ENCODE measurements at places on chromosomes 4 and X. TPM values are rescaled to one million over a fixed set of nuclear protein-coding genes. Genes with fewer than 3 reads are reported as not detected.
A peak's percentile ranks its signal among the peaks of the same experiment; 100 is the strongest.

Gene NLRP2B
- total RNA-seq, result not detected

GRCh38 chr4:163484906-163485305 lies 9.6 kb upstream of the TMA16 start:
- DNase-seq, result peak; percentile 56

- DNase-seq, result no peak
Observed at GRCh38 chr4:13928214-13928613, 300.7 kb upstream of the BOD1L1 start.

DNA sequence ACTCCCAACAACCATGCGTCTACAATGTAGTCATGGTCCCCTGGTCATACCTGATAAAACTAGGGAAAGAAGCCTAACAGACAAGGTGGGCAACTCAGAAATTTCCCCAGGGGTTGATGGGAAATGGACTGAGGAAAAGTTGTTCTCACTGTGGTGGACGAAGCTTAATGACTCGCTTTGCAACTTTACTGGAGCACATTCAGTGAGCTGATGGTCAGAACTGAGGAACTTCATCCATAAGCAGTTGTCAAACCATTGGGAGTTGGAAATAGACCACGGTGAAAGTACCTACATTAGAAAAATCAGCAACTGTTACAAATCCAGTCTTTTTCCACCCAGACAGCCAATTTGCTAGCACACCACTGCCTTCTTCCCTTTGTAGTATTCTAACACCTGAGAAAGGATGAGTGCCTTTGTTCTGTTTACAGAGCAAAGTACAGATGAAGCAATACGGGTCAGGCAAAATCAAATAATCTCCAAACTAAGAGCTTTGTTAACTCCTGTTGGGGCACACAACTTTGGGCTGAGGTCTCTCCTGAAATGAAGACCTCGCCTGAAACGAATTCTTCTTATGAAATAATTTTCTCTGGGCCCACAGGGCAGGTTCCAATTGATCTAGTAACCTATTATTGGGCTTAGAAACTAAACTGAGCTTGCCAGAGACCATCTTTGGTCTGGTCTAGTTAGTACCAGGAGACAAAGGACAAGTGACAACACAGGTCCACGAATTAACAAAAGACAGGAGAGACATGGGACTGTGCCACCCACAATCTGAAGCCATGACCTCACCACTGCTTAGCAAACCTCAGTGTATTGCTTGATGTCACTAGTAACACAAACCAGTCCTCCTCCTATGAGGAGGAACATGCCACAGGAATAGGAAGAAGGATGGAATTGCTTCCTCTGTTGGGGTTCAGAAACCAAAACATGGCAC lies 58.9 kb upstream of the NFKB1 start:
- DNase-seq, result no peak

- no peak for DNase-seq
Observed at GRCh38 chrX:9628779-9629493, 136.7 kb downstream of the GPR143 start.

GRCh38 chr4:114225436-114225835 lies 246.0 kb upstream of the ARSJ start:
- no peak for DNase-seq

Gene GSPT2
- 7.5 TPM for total RNA-seq

Gene EXOC1
- total RNA-seq, result 30.5 TPM
